ENCODE measurements at places on chromosomes 6 and 20.

- no peak for DNase-seq
These were observed 162.0 kb downstream of the FAXC start for GRCh38 chr6:99187429-99187828.

GRCh38 chr6:27836783-27837624 is 75.2 kb downstream of the OR2B2 start:
- no peak for DNase-seq

DNA sequence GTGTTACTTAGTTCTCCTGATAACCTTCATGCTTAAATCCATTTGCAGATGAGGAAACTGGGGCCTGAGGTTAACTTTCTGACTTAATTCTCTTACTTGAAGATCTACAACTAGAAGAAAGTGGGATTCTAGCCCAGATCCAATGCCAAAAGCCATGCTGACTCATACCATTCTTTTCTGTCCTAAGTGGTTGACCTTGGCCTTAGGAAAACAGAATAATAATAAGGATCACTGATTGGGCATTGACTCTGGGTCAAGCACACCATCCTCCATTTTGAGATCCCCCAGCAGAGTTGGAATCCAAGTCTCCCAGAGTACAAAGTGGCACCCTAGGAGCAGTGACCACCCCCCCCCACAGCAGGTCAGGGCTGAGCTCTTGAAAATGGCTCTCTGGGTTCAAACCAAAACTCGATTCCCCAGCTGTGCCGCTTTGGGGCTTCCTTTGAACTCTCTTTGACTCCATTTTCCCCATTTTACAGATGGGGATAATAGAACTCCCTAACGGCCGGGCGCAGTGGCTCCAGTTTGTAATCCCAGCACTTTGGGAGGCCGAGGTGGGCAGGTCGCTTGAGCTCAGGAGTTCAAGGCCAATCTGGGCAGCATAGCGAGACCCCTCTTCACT is 12.8 kb upstream of the ZNF217 start:
- no peak for DNase-seq

DNA sequence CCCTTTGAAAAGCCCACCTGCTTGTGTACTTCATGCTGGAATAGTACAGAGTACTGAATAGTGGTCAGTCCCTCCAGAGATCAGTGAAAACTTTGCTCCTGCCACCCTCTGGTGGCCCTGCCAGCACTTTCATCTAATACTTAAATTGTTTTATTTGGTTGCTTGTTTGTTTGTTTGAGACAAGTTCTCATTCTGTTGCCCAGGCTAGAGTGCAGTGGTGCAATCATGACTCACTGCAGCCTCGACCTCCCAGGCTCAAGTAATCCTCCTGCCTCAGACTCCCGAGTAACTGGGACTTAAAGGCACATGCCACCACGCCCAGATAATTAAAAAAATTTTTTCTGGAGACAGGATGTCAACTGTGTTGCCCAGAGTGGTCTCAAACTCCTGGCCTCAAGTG is 9.1 kb downstream of the FAM83D start:
- no peak for DNase-seq

DNA sequence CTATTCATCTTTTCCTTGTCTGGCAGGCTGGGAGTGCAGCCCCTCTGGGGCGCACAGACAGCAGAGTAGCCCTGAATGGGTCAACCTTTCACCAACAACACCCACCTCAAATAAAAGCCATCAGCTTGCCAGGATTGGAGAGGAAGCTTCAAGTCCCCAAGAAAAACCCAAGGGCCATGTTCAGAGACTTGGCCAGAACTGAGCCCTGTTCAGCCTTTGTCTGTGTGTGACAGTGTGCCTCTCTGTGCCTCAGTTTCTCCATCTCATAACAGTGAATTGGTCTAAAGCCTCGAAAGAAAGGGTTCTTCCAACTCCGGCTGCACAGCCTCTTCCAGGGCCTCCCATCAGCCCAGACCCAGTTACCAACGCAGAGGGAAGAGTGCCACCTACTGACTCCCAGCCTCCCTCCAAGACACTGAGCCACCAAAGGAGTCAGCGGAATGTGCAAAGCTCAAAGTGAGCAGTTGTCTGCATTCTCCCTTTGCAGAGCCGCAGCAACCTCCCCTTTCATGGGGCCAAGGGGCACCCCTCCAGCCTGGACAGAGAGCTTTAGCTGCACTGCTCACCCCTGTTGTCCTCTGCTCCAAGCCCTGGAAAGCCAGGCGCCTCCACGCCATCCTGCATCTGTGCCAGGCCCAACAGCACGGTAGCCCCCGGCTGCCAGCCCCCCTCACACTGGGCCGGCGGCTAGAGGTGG is 82.7 kb upstream of the TOP1 start:
- DNase-seq: no peak

GRCh38 chr6:31128093-31128676 is 7.9 kb upstream of the CDSN start:
- no peak for DNase-seq

DNA sequence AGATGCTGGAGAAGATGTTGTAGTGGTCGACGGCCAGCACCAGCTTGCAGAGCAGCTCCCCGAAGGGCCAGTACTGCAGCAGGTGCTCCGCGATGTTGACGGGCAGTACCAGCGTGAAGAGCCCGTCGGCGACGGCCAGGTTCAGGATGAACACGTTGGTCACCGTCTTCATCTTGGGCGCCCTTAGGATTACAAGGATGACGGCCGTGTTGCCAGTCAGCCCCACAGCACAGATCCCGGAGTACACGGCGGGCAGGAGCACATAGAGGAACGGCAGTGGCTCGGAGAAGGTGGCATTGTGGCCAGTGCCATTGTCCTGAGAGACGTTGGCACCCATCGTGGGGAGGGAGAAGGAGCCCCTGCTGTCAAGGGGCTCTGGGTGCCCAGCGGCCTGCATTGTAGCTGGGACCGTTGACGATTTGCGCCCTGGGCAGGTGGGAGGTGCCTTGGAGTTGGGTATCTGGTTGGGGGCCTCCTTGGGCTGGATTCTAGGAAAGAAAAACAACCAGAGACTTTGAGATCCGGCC is 867 bp downstream of the NPBWR2 start:
- DNase-seq: no peak

GRCh38 chr20:16147916-16148315 is 425.3 kb downstream of the KIF16B start:
- DNase-seq: no peak
